Activated CD8-positive, alpha-beta memory T cell treated with anti-CD3 and anti-CD28 coated beads, Interleukin-2, amount 10 ng/mL, durations not matched to agents 7 days and 5 days (primary cell): ENCODE measurements at places on chromosomes 5 and 9. TPM values are rescaled to one million over a fixed set of nuclear protein-coding genes. Genes with fewer than 3 reads are reported as not detected.

NXNL2 gene
- not detected for total RNA-seq

DNA sequence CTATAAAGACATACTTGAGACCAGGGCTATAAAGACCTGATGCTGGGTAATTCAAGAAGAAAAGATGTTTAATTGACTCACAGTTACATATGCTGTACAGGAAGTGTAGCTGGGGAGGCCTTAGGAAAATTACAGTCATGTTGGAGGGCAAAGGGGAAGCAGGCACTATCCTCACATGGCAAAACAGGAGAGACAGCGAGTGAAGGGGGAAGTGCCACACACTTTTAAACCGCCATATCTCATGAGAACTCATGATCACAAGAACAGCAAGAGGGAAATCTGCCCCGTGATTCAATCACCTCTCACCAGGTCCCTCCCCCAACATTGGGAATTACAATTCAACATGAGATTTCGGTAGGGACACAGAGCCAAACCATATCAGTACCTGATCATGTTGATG, 89.9 kb upstream of the ADAMTSL1 start:
- no peak for DNase-seq
- H3K27ac ChIP-seq: no peak overlapping the region
- no peaks in the 10 kb centered on the region for H3K4me1 ChIP-seq
- H3K36me3 ChIP-seq: no peaks in the 10 kb centered on the region
- no peak overlapping the region for H3K4me3 ChIP-seq

DNA sequence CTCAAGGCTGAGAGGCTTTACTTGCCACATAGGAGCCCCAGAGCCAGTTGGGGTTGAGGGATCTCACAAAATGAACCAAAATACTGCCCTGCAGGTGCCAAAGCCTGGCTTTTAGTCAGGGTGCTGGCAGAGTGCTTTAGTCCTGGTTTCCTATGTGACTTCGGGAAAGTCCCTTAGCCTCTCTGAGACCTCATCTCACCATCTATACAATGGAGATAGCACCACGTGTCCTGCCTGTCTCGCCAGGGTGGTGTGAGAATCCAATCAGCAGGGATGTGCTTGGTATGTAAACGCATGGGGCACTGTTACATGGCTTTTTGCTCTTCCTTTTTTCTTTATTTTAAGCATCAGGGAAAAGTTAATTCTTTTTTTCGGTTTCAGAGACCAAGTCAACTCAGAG, 68.3 kb downstream of the SHB start:
- no peak for DNase-seq
- no peaks in the 10 kb centered on the region for H3K27me3 ChIP-seq
- no peak overlapping the region for H3K4me3 ChIP-seq
- no peaks in the 10 kb centered on the region for H3K36me3 ChIP-seq
- H3K27ac ChIP-seq: no peak overlapping the region

- H3K36me3 ChIP-seq: no peaks in the 10 kb centered on the region
- no peaks in the 10 kb centered on the region for H3K4me1 ChIP-seq
- H3K27me3 ChIP-seq: peaks cover 9% of the 10 kb centered on the region
- no peak overlapping the region for H3K27ac ChIP-seq
- no peak for DNase-seq
- H3K4me3 ChIP-seq: no peak overlapping the region
Measured at GRCh38 chr5:74179179-74179578, 461.3 kb downstream of the ENC1 start.

DNA sequence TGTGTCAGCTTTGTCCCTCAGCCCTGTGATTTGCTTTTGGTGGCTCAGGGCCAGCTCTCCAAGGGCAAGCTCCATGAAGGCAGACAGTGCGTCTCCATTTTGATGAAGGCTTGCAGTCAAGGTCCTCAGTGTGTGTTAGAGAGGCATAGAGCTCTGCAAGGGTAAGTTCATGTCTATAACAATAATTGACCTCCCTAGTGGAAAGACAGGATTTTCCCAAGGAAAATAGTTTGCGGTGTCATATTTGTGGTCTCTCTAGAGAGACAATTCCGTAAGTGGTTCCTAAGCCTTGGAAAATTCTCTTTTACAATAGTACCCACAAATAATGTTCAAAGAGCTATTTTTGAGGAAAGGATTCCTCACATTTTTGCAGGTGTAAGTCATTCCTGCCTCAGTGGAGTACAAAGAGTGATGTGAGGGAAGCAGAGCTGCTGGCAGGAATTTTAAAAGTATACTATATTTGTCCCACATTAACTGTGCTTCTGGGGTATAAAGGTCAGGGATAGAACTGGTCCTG, 40.2 kb downstream of the SLC1A3 start:
- no peak overlapping the region for H3K27ac ChIP-seq
- no peak overlapping the region for H3K4me3 ChIP-seq
- no peaks in the 10 kb centered on the region for H3K4me1 ChIP-seq
- no peaks in the 10 kb centered on the region for H3K36me3 ChIP-seq
- H3K27me3 ChIP-seq: peaks cover 21% of the 10 kb centered on the region
- no peak for DNase-seq

GRCh38 chr9:104869811-104870210, 58.1 kb downstream of the ABCA1 start:
- no peaks in the 10 kb centered on the region for H3K4me1 ChIP-seq
- H3K4me3 ChIP-seq: no peak overlapping the region
- H3K36me3 ChIP-seq: no peaks in the 10 kb centered on the region
- no peak overlapping the region for H3K27ac ChIP-seq
- no peak for DNase-seq
- H3K27me3 ChIP-seq: no peaks in the 10 kb centered on the region

GRCh38 chr5:80368661-80369480, 39.0 kb upstream of the ZFYVE16 start:
- H3K27ac ChIP-seq: no peak overlapping the region
- H3K36me3 ChIP-seq: no peaks in the 10 kb centered on the region
- H3K27me3 ChIP-seq: peaks cover 19% of the 10 kb centered on the region
- DNase-seq: no peak

- no peaks in the 10 kb centered on the region for H3K27me3 ChIP-seq
- no peak for DNase-seq
- H3K36me3 ChIP-seq: no peaks in the 10 kb centered on the region
- H3K4me1 ChIP-seq: no peaks in the 10 kb centered on the region
Measured at GRCh38 chr9:9108641-9109040, 1309.1 kb upstream of the DMAC1 start.

DNA sequence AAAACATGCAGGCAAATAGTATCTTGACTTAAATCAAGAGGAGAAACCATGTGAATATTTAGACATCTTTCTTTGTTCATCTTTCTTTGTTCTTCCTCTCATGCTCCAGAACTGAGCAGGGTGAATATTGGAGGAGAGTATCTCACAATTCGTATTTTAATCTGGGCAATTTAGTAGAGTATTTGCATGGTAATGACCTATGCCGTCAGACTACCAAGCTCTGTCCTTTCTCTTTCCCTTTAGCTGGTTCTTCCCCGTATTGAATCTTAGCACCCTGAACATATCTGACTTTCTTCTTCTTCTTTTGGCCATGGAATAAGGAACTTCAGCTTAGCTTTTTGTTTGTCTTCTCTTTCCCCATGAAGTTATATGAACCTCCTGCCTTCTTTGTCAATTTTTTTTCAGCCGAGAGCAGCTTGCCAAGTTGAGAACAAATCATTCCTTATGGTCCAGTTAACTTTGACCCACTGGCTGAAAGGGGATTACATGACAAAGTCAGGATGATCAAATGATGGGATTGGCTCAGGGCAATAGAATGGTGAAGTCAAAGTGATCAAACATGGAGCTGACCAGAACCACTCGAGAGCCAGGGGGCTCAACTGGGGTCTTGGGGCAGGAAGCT, 95.8 kb downstream of the DAPK1 start:
- no peaks in the 10 kb centered on the region for H3K4me1 ChIP-seq
- H3K36me3 ChIP-seq: no peaks in the 10 kb centered on the region
- no peaks in the 10 kb centered on the region for H3K27me3 ChIP-seq
- no peak overlapping the region for H3K4me3 ChIP-seq

FGFR4 gene
- 0.29 TPM for total RNA-seq

FOXD4L4 gene
- 0.09 TPM for total RNA-seq

DNA sequence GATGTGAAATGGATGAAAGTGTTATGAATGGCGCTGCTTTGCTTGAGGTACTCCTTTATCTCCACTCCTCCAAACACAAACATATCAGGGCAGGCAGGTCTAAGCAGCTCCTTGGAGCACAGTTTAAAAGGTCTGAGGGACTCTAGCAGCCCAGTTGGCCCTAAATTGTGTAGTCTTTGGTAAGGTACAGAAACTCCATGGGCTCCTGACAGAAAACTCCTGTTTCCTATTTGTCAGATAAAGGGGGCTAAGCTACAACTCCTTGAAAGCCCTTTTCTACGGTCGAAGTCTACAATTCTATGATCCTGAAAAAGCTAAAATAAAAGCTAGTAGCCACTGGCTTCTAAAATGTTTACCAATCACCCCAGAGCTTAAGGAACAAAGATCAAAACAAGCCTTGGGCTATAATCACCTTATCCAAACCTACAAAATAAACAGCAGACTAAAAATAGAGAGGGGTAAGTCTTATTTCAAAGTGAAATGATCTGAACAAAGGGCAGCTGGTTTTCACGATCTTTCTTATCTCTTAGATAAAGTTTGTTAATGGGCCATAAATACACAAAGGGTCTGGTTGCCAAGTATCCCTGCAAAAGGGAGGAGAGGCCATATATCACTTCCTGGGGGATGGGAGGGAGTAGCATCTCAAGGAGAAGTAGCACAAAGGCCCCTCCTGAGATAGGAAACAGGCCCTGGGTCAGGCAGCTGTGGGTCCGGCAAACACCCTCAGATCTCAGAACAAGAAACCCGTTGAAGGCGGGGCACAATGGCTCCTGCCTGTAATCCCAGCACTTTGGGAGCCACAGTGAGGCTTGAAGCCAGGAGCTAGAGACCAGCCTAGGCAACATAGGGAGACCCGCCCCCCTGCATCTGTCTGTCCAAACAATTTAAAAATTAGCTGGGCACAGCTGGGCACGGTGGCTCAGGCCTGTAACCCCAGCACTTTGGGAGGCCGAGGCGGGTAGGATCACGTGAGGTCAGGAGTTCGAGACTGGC, 28.3 kb upstream of the DENND4C start:
- H3K36me3 ChIP-seq: no peaks in the 10 kb centered on the region
- no peak for DNase-seq
- no peak overlapping the region for H3K4me3 ChIP-seq
- peaks cover 10% of the 10 kb centered on the region for H3K4me1 ChIP-seq
- H3K27me3 ChIP-seq: no peaks in the 10 kb centered on the region
- no peak overlapping the region for H3K27ac ChIP-seq

DNA sequence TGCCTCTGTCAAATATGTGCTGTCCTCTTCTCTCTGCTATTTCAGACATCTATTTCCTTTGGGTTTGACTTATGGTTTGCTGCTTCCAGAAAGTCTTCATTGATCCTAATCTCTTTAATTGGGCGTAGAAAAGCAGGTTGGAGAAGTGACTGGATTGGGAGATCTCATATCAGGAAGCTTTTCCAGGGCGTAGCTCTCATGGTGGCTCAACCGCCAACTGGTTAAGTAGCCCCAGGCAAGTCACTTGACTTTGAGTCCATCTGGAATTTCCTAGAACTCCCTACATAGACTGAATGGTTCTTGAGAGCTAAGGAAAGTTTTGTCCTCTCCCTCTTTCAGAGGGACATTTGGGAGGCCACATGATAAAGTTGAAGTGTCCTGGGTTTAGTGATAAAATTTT, 192.3 kb upstream of the GLRA1 start:
- no peak overlapping the region for H3K27ac ChIP-seq
- no peak for DNase-seq
- H3K27me3 ChIP-seq: peaks cover 11% of the 10 kb centered on the region
- no peaks in the 10 kb centered on the region for H3K36me3 ChIP-seq

GRCh38 chr5:2591777-2592453, 159.6 kb downstream of the IRX2 start:
- no peak for DNase-seq
- H3K36me3 ChIP-seq: no peaks in the 10 kb centered on the region
- H3K4me1 ChIP-seq: no peaks in the 10 kb centered on the region
- no peak overlapping the region for H3K4me3 ChIP-seq
- H3K27ac ChIP-seq: no peak overlapping the region

DNA sequence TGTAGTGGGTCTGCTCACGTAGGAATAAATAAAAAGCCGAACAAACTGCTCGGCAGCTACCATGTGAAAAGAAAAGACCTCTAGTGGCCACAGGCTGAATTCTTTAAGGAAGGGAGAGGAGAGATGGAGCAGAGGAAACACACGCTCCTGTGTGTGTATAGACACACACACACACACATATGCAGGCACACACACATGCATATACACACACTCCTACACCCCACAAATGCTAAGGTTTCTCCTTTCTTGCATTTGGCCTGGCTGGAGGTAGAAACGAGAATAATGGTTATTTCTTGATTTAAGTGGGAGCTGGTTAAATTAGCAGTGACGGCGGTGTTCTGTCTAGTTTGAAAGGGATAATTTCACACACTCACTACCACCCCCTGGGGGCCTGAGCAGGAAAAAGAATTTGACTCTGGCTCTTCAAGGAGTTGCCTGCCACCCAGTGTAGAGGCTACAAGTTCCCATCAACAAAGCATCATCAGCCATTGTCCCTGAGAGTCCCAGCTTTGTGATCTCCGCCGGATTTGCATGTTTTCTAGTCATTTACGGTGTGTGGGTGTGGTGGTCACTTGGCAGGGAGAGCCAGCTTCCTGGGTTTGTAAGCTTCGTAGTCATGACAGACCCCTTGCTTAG, at the start of gene INSYN2B:
Gene INSYN2B, minus strand, starts transcription at position 78 of the 636 bp plus-strand sequence. CDS start 96,597 bp downstream, outside the sequence.
- no peaks in the 10 kb centered on the region for H3K27me3 ChIP-seq
- no peak within 1 kb of the TSS for H3K4me3 ChIP-seq
- no peak within 1 kb of the TSS for H3K27ac ChIP-seq
- peaks cover 25% of the 10 kb centered on the region for H3K36me3 ChIP-seq
- H3K4me1 ChIP-seq: peaks cover 5% of the 10 kb centered on the region

PGM5 gene
- total RNA-seq: not detected

- no peak overlapping the region for H3K4me3 ChIP-seq
- no peaks in the 10 kb centered on the region for H3K36me3 ChIP-seq
- H3K27ac ChIP-seq: no peak overlapping the region
- H3K4me1 ChIP-seq: no peaks in the 10 kb centered on the region
- DNase-seq: no peak
Measured at GRCh38 chr9:118222375-118222774, 518.2 kb downstream of the TLR4 start.

- no peaks in the 10 kb centered on the region for H3K27me3 ChIP-seq
- no peak overlapping the region for H3K4me3 ChIP-seq
- no peak for DNase-seq
Measured at GRCh38 chr9:134454476-134454857, 128.2 kb downstream of the RXRA start.

- H3K27me3 ChIP-seq: no peaks in the 10 kb centered on the region
- no peak for DNase-seq
- no peak overlapping the region for H3K27ac ChIP-seq
- no peak overlapping the region for H3K4me3 ChIP-seq
Measured at GRCh38 chr5:104372376-104372775, 809.8 kb upstream of the NUDT12 start.

DNA sequence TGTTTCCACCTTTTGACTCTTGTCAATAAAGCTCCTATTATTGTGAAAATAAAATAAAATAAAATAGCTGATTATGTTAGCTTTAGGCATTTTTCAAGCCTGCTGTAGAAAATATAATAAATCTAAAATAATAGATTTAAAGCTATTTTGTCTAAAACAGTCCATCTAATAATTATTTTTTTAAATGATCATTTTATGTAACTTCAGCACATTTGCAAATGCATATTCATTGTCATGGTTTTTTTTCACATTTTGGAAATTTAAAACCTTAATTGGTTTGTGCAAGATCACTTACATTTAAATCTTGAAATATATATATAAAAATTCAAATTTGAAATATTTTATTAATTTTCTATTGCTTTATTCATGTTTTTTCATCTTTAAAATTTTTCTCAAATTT, 159.8 kb downstream of the ADGRV1 start:
- no peak for DNase-seq
- no peak overlapping the region for H3K27ac ChIP-seq
- no peaks in the 10 kb centered on the region for H3K27me3 ChIP-seq
- no peaks in the 10 kb centered on the region for H3K4me1 ChIP-seq
- no peaks in the 10 kb centered on the region for H3K36me3 ChIP-seq

- no peak overlapping the region for H3K27ac ChIP-seq
- no peak overlapping the region for H3K4me3 ChIP-seq
- DNase-seq: no peak
Measured at GRCh38 chr5:145856285-145856818, 16.5 kb downstream of the GRXCR2 start.

GABRA1 gene
- not detected for total RNA-seq
